NK-92 treated with Interleukin-12 subunit alpha and Interleukin-12 subunit beta, amount 100 ng/mL, for 24 hours (cell line): ENCODE measurements at places on chromosomes 7 and 10.

GRCh38 chr7:158279539-158280447 is 307.8 kb downstream of the PTPRN2 start:
- DNase-seq = no peak

GRCh38 chr10:121983852-121984251 is 5.1 kb upstream of the TACC2 start:
- no peak for DNase-seq

GRCh38 chr10:2111965-2112364 is 374.6 kb upstream of the ADARB2 start:
- DNase-seq = no peak

- no peak for DNase-seq
Measured at GRCh38 chr10:122557516-122557915, 3.0 kb upstream of the DMBT1 start.

DNA sequence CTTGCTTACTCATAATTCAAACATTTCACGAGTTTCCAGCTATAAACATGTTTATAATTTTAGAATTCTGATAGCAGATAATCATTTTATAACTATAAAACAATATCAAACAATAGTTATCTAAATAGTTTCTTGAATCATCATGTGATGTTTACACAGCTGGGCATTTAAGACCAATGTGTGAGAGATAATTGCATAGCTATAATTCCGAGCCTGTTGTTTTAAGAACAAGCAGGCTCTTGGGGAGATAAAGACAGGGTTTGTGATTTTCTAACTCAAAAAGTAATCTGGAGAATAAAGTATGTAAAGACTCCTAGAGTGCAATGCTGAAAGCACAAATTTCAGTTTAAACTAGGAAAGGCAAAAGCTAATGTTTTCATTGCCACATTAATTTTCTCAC is 331.2 kb downstream of the LRRTM3 start:
- no peak for DNase-seq

- DNase-seq = no peak
Measured at GRCh38 chr10:131724891-131725580, 175.8 kb upstream of the PPP2R2D start.

DNA sequence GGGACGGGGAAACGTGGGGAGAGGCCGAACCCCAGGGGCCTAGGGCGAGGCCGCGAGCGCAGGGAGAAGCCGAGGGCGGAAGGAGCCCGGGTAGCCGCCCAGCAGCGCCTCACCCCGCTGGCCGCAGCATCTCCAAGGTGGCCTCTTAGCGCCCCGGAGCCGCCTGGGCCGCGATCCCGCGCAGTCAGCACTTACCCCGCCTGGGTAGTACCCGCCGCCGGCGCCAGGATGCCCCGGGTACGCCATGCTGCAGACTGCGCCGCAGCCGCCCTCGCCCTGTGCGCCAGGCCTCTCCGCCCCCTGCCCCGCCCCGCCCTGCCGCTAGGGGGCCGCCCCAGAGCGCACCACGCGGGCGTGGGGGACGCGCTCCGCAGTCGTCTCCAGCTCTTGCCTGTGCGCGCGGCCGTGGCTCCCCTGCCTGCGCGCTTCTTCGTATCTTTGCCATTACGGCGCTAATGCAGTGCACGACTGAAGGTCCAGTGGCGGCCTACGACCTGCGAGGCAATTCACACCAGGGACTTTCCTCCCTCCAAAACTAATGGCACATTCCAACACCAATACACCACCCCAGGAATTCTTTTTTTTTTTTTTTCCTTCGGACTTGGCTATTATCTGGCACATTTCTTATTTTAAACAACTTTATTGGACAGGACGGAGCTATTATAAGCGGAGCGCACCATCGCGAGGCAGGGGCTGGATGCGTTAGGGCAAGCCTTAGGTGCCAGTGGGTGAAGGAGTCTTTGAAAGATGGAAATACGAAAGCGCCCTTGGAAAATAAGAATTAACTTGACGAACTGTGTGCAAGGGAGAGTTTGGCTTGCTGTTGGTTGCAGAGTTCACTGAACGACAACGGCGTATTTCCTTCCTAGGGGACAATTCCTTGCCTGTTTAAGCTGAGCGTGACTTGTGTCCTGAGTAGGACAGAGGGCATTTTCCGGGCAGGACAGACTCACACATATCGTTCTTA is at the start of gene SRI:
Gene SRI (minus strand): TSS at position 258 of the 967 bp plus-strand sequence. CDS start 12 bp downstream, at position 246.
- DNase-seq = peak; percentile 88

GRCh38 chr7:134004829-134005505 is 122.2 kb upstream of the LRGUK start:
- no peak for DNase-seq

GRCh38 chr10:34739915-34740314 is 75.2 kb downstream of the PARD3 start:
- no peak for DNase-seq

DNA sequence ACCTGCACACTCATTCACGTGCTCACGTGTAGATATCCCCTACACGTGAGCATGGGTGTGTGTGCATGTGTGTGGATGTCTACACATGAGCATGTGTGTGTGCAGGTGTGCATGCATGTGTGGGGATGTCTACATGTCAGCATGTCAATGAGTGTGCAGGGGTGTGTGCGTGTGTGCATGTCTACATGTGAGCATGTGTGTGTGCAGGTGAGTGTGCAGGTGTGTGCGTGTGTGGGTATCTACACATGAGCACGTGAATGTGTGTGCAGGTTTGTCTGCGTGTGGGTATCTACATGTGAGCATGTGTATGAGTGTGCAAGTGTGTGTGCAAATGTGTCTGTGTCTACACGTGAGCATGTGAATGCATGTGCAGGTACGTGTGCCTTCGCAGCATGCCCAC is 274.8 kb downstream of the PTPRN2 start:
- no peak for DNase-seq

- DNase-seq = no peak
Measured at GRCh38 chr7:78169992-78170391, 371.4 kb downstream of the PHTF2 start.

GRCh38 chr10:114678820-114679219 is 20.7 kb upstream of the ABLIM1 start:
- no peak for DNase-seq

DNA sequence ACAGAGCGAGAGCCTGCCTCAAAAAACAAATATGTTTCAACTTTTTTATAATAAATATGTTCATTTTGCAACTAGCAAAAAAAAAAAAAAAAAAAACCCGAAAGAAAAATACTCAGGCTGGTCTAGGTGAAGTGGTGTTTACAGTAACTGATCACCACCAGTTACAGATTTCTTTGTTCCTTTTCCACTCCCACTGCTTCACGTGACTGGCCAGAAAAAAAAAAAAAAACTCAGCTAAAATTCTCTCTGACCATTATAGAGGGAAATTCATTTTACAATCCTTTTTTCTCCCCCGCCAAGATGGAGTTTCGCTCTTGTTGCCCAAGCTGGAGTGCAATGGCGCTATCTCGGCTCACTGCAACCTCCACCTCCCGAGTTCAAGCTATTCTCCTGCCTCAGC is 4.6 kb upstream of the ASCC1 start:
- no peak for DNase-seq

DNA sequence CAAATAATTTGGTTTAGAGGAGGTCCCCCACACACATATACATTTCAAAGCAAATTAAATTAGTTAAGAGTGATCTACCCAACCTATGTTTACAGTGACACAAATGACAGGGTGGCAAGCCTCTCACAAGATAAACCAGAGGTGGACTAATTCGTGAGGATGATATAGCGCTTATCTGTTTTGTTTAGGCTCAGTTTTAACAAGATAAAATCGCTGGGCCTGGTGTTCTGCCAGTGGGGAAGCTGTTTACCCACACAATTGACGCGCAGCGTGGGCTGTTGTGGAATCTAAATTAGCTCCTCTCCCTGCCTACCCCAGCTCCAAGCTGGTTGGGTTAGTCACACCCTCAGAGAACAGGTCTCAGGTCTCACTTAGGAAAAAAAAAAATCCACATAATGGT is 16.7 kb upstream of the PLXNA4 start:
- DNase-seq = no peak

DNA sequence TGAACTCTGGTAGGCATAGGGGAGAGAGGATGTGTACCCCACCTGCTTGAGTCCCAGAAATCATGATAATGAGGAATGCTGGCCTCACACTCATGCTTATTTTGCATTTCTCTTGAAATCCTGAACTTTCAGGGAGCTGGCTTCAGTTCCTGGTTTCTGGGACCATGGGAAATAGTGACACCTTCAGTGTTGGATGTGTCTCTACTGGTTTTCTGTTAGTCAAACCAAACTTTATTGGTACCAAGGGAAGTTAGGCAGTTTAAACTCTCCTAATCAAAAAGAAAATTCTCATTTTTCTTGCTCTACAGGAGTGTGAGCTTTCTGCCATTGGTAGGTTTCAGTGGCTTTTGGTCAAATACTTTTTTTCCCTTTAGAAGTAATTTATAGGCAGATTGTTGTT is 11.8 kb upstream of the PCGF5 start:
- no peak for DNase-seq

GRCh38 chr7:143884969-143885559 is 16.9 kb downstream of the TCAF1 start:
- no peak for DNase-seq

GRCh38 chr7:111172564-111173257 is 81.8 kb downstream of the LRRN3 start:
- no peak for DNase-seq

- no peak for DNase-seq
Measured at GRCh38 chr10:133100186-133100585, 12.5 kb downstream of the ADGRA1 start.

DNA sequence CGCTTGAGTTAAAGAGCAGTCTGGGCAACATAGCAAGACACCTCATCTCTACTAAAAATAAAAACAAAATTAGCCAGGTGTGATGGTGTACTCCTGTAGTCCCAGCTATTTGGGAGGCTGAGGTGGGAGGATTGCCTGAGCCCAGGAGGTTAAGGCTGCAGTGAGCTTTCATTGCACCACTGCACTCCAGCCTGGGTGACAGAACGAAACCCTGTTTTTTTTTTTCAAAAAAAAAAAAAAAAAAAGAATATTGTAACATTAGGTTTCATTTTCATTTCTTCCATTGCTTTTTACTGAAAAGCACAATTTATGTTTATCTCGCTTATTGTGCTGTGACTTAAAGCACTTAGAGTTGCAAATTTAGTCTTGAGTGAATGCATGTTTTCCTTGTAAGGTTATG is 80.0 kb downstream of the MLLT10 start:
- DNase-seq = no peak

- DNase-seq = no peak
Measured at GRCh38 chr10:52261362-52261761, 52.7 kb upstream of the DKK1 start.

DNA sequence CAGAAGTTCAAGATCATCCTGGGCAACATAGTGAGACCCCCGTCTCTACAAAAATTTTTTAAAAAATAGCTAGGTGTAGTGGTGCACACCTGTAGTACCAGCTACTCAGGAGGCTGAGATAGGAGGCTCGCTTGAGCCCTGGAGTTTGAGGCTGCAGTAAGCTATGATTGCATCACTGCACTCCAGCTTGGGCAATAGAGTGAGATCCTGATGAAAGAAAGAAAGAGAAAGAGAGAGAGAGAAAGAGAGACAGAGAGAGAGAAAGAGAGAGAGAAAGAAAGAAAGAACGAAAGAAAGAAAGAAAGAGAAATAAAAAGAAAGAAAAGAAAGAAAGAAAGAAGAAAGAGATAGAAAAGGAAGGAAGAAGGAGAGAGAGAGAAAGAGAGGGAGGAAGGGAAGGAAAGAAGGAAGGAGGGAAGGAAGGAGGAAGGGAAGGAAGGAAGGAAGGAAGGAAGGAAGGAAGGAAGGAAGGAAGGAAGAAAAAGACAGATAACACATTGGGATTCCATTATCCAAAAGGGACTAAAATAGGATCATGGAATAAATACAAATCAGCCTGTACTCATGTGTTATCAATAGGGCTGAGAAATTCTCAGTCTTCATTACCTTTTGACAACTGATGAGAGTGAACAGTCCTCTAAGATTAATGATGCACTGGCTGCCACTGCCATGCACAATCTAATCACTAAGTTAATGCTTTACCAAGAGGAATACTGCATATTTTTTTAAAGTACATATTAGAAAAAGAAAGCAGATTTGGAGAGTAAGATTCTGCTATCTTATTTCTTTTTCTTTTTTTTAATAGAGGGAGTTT is 35.4 kb upstream of the WAC start:
- DNase-seq = no peak

GRCh38 chr10:32692174-32692573 is 246.2 kb downstream of the CCDC7 start:
- no peak for DNase-seq

DNA sequence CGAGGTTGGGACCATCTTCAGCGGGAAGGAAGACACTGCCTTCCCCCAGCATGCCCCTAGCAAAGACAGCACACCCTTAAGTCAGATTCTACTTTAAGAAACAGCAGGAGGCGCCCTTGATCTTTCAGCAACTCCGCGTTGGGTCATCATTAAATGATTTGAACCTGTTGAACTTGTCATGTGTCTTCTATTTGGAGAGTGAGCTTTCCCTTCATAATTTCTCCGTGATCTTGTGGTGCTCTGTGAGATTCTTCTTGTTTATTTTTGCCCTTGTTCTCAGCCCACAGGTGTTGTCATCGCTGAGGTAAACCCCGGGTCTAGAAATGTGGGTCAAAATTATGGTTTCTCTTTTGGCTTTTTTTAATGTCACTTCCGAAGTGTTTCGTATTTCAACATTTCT is 49.5 kb upstream of the PITRM1 start:
- no peak for DNase-seq

GRCh38 chr10:126153711-126154628 is 234.3 kb downstream of the ADAM12 start:
- DNase-seq = no peak

- no peak for DNase-seq
Measured at GRCh38 chr10:72082856-72083789, 5.2 kb downstream of the SPOCK2 start.

- DNase-seq = no peak
Measured at GRCh38 chr7:101629171-101629570, at the start of gene MYL10. TSS of gene MYL10 (minus strand) at chr7:101629296. CDS start at chr7:101629118, 178 bp downstream.

- no peak for DNase-seq
Measured at GRCh38 chr10:11425676-11426075, 185.8 kb downstream of the USP6NL start.

GRCh38 chr7:129801882-129802281 is 150.9 kb downstream of the UBE2H start:
- no peak for DNase-seq

DNA sequence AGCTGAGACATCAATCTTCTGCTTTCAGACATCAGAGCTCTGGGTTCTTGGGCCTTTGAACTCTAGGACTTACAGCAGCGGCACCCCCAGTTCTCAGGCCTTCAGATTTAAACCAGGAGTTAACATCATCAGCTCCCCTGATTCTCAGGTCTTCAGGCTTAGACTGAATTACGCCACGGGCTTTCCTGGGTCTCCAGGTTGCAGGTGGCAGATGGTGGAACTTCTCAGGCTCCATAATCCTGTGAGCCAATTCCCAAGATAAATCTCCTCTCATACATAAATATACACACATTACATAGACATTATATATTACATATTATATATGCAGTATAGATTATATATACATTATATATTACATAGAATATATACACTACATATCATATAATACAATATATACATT is 408.9 kb upstream of the AUTS2 start:
- DNase-seq = no peak
